A549 treated with ZK216348 at 1 μM for 4 hours (cell line): ENCODE measurements at places on chromosomes 5 and 9. TPM values are rescaled to one million over a fixed set of nuclear protein-coding genes. Genes with fewer than 3 reads are reported as not detected.

PCDHGA11 gene
- total RNA-seq = 0.05 to 0.07 TPM in 2 of 5 replicates, not detected in the others

FAM78A gene
- total RNA-seq = 0.13 to 0.48 TPM (median 0.42 TPM) in 5 replicates

SLC34A1 gene
- total RNA-seq = not detected in 5 replicates

FCN2 gene
- not detected in 5 replicates for total RNA-seq

SMC5 gene
- 8.7 to 19.6 TPM (median 15.2 TPM) in 5 replicates for total RNA-seq

PCDHA1 gene
- 0.14 to 0.48 TPM (median 0.19 TPM) in 5 replicates for total RNA-seq

SH2D3C gene
- 0.12 to 0.40 TPM (median 0.15 TPM) in 3 of 5 replicates, not detected in the others for total RNA-seq

FGFR4 gene
- 10.3 to 26.0 TPM (median 25.5 TPM) in 5 replicates for total RNA-seq

COL23A1 gene
- total RNA-seq = not detected in 5 replicates

SPATA6L gene
- total RNA-seq = 1.8 to 2.5 TPM (median 2.0 TPM) in 5 replicates

ACTBL2 gene
- 0.09 to 0.12 TPM in 2 of 5 replicates, not detected in the others for total RNA-seq

SYNPO gene
- 17.5 to 31.2 TPM (median 29.6 TPM) in 5 replicates for total RNA-seq

GFPT2 gene
- total RNA-seq = 41.3 to 62.8 TPM (median 57.6 TPM) in 5 replicates

TMEFF1 gene
- total RNA-seq = 0.37 to 1.2 TPM (median 1.1 TPM) in 5 replicates

IFNE gene
- total RNA-seq = 1.0 to 2.2 TPM (median 1.7 TPM) in 5 replicates

RASGRF2 gene
- 1.6 to 2.3 TPM (median 2.0 TPM) in 5 replicates for total RNA-seq

COL15A1 gene
- total RNA-seq = 0.28 to 0.58 TPM (median 0.39 TPM) in 5 replicates

CLIC3 gene
- total RNA-seq = 2.2 to 4.2 TPM (median 3.7 TPM) in 5 replicates

NADK2 gene
- 8.3 to 16.2 TPM (median 12.2 TPM) in 5 replicates for total RNA-seq

AK1 gene
- 37.7 to 85.9 TPM (median 77.5 TPM) in 5 replicates for total RNA-seq

OR1Q1 gene
- 0.15 TPM in 1 of 5 replicates, not detected in the others for total RNA-seq

IL9 gene
- total RNA-seq = not detected in 5 replicates
